ENCODE measurements at places on chromosomes 7 and 10.
A peak's percentile ranks its signal among the peaks of the same experiment; 100 is the strongest.

- no peak for DNase-seq
Observed at GRCh38 chr10:43957267-43958070, 308.8 kb upstream of the ZNF32 start.

GRCh38 chr7:1062296-1063294 lies 18.2 kb downstream of the GPR146 start:
- no peak for DNase-seq

DNA sequence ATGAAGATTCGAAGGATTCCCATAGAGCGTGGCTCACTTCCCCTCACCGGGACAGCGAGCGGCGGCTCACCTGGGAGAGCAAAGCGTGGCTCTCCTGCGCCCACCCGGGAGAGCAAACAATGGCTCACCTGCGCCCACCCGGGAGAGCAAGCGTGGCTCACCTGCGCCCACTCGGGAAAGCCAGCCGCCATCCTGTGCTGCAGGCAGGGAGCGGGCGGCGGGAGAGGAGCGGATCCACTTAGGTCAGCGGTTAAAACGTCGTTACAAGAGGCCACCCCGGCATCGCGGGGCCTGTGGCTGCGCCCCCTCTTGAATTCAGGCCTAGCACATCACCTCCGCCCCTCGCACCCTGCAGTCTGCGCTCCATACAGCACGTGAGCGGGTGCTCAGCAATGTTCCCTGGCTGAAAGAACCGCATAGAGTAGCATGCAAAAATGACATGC lies 461 bp upstream of the FIGNL1 start:
- DNase-seq, result peak; percentile 12

- no peak for DNase-seq
Observed at GRCh38 chr10:76382381-76382851, 951.0 kb downstream of the LRMDA start.

DNA sequence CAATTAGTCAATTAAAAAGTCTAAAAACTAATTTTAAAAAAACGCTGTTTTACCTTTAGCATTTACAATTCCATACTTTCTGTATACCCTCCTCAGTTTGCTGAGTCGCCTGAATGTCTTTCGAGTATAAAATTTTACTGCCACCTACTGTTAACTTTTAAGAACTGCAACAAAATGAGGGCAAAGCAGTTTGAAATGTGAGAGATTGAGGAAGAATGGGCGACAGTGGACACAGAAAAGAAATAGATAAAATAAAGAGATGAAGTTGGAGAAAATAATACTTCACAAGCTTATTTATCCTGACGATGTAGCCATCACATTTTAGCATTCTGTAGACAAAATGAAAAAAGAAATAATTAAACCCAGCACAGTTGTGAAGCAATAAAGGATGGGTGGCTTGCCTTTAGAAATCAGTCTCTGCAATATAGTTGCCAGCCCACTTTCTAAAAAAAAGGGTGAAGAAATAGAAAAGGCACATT lies 110.8 kb upstream of the PTN start:
- peak; percentile 9 for DNase-seq

DNA sequence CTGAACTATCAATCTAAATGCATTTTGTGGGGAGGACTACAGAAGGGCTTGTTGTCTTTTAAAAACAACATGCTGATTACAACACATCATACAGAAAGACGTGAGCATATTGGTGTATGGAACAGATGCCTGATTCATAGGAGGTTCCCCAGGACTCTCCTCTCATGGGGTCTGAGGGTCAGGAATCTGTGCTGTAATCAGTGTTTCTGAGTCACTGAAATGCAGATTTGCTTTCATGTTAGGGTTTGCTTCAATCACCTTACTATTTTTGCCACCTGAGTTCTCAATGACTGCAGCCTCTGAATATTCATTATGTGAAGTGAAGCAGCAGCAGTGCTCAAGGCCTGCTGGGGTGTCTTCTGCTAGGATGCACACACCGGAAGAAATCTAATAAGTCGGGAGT lies 550 bp upstream of the ANK3 start:
- DNase-seq, result no peak

GRCh38 chr7:25949736-25950487 lies 202.1 kb upstream of the NFE2L3 start:
- no peak for DNase-seq

- DNase-seq, result no peak
Observed at GRCh38 chr10:103795634-103796270, 59.6 kb downstream of the SH3PXD2A start.

DNA sequence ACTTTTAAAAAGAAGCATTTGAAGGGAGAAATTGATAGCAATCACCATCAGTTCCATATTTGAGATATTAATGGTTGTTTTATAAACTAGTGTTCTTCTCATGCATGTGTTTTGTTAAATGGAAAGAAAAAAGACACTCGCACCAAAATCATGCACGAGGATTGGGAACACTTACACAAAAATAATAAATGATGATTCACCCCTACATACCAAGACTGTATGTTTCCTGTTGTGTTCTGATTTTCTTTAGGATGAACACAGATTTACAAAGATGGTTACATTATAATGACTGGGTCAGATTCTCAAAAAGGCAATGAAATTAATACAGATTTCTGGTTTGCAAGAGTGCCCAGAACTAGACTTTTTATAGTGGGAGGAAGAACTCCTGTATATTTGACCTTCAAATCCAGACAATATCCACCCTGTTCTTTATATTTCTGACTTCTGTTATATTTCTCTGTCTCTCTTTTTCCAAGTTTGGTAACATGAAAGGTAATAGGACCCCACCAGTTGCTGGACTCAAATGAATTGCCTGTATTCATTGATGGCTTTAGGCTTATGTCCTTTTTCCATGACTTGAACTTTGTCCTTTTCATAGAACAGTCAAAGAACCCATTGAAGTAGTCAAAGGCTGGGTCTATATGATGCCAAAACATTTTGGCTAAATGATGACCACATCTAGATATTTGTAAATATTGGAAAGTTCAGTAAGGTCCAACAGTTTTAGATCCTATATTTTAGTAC lies 54.4 kb downstream of the SEMA3A start:
- DNase-seq, result no peak

DNA sequence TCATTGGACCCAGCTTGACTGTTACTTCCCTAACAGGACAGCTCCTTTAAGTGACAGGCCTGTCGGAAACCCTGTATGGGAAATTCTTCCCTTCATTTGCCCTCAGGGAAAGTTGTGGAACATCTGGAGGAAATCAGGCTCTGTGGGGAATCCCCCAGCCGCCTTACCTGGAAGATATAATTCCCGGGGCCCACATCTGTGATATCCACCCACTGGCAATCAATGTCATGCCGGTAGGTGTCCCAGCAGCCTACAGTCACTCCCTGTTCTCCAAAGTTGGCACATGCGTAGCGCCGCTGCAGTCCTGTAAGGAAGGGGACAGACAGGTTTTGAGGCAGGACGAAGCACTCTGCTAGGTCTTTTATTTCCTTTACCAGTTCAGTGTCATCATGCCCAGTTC lies 16.6 kb downstream of the LOXL4 start:
- no peak for DNase-seq

DNA sequence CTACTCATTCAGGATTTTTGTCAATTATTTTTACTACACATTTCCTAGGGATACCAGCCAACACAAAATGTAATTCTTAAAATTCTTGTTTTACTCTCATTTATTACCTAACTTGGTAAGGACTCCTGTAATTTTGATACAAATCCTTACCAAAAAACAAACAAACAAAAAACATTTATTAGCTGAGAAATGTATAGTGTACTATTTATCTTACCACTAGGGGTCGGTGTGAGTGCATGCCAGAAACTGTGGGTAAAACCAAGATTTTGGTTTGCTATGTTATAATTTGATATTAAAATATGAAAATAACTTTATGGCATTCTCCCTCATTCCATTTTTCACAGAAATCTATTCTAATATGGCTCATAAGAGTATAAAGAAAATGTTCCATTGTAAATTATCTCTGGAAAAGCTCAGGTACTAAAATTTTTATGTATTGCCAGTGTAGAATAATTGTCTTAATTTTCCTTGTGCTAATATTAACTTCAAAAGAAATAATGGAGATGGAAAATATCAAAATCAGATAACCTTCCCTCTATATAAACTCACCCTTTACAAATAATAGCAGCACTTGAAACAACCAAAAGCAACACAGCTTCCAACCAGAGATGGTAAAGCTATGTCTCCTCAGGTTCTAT lies 290.8 kb upstream of the PCDH15 start:
- no peak for DNase-seq

GRCh38 chr10:1413823-1414222 lies 323.5 kb downstream of the ADARB2 start:
- DNase-seq, result no peak

GRCh38 chr10:98463976-98464754 lies 17.4 kb upstream of the HPS1 start:
- no peak for DNase-seq

DNA sequence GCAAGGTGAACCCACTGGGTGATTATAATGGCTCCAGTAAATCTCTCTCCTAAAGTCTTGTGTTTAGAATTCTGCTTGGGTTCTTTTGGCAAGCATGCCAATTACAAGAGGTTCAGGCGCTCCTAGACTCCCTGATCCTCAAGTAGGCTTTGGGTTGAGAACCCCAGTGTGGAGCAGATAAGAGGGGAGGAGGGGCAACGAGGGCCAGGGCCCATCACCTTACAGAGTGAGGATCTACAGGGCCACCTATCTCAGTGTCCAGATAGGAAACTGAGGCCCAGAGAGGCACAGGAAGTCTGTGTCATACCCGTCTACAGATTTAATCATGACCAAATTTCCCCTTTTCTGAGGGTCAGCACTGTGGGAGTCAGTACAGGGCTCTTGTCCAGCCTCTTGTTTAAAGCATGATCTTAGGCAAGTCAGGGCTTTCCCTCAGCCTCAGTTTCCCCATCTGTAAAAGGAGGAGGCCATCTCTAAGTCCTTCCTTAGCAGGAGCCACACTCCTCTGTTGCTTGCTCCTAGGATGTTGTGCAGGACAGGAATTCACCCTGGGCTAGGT lies 4.4 kb downstream of the TACR2 start:
- DNase-seq, result no peak

- peak; percentile 96 for DNase-seq
Observed at GRCh38 chr10:62050893-62051433, 149.5 kb downstream of the ARID5B start.

Measured in T-helper 1 cell (primary cell).